Neuronal stem cell (in vitro differentiated cells): ENCODE measurements at places on chromosomes 12 and 14.

GRCh38 chr12:108734200-108734906, 3.0 kb upstream of the CORO1C start:
- DNase-seq: no peak
- H3K36me3 ChIP-seq: no peaks in the 10 kb centered on the region
- no peak overlapping the region for H3K27ac ChIP-seq
- H3K4me3 ChIP-seq: no peak overlapping the region

- H3K4me3 ChIP-seq: no peak overlapping the region
- H3K4me1 ChIP-seq: no peaks in the 10 kb centered on the region
- H3K27me3 ChIP-seq: no peaks in the 10 kb centered on the region
These were observed 114.8 kb upstream of the VRK1 start for GRCh38 chr14:96682401-96682800.

DNA sequence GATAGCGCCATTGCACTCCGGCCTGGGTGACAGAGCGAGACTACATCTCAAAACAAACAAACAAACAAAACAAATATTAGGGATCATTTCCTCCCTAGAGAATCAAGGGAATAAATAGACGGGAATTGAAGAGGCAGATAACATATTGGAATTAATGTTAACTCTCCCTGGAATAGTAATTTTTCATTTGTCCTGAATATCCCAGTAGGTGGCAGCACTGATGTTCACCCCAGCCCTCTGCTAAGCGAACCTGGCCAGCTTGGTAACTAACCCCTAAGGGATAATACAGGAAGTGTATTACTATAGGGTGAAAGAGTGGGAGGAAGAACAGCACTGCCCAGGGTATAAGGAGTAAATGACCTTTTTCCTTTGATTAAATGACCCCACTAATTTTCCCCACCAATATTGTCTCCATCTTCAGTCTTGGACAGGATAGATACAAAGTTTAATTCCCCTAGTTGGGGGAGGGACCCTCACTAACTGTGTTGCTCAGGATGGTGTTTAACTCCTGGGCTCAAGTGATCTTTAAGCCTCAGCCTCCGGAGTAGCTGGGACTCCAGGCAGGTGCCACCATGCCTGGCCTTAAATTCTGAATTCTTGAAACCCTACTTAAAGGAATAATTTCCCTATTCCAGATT, 40.5 kb downstream of the SLC2A14 start:
- no peak overlapping the region for H3K4me3 ChIP-seq
- H3K27me3 ChIP-seq: no peaks in the 10 kb centered on the region
- DNase-seq: peak; percentile 17
- H3K36me3 ChIP-seq: no peaks in the 10 kb centered on the region
- H3K4me1 ChIP-seq: no peaks in the 10 kb centered on the region

DNA sequence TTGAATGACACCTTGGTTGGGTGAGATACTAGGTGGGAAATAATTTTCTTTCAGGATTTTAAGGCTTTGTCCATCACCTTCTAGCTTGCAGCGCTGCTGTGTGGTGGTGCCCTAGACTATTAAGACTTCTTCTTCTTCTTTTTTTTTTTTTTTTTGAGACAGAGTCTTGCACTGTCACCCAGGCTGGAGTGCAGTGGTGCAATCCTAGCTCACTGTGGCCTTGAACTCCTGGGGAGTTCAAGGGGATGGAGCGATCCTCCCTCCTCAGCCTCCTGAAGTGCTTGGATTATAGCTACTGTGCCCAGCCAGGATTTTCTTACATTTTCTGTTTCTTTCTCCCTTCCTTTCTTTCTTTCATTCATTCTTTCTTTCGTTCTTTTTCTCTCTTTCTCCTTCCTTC, 10.3 kb upstream of the MTA1 start:
- no peak overlapping the region for H3K27ac ChIP-seq
- H3K36me3 ChIP-seq: no peaks in the 10 kb centered on the region
- DNase-seq: no peak
- peaks cover 21% of the 10 kb centered on the region for H3K27me3 ChIP-seq
- H3K4me1 ChIP-seq: peaks cover 13% of the 10 kb centered on the region
- no peak overlapping the region for H3K4me3 ChIP-seq

DNA sequence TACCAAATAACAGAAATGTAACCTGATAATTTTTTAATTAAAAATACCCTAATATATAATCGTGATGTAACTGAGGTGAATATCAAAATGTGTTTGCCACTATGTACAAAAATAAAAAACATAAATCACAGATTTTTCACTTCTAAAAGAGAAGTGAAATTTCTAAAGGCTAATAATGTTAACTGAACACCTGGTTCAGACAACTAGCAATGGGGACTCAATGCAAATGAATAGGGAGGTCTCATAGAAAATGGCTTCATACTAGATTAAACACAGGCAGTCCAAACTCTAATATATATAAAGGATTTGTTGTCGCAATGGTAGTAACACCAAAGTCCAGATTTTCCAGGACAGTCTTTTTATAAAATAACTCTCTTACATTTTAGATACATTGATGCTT, 365.4 kb upstream of the ATP2B1 start:
- H3K4me1 ChIP-seq: no peaks in the 10 kb centered on the region
- H3K36me3 ChIP-seq: no peaks in the 10 kb centered on the region
- no peak overlapping the region for H3K27ac ChIP-seq
- H3K4me3 ChIP-seq: no peak overlapping the region

GRCh38 chr14:83044001-83044400, 1510.3 kb upstream of the SEL1L start:
- no peaks in the 10 kb centered on the region for H3K27me3 ChIP-seq
- no peak overlapping the region for H3K4me3 ChIP-seq
- H3K4me1 ChIP-seq: no peaks in the 10 kb centered on the region
- DNase-seq: no peak
- H3K36me3 ChIP-seq: no peaks in the 10 kb centered on the region

- no peaks in the 10 kb centered on the region for H3K27me3 ChIP-seq
- DNase-seq: no peak
- no peak overlapping the region for H3K27ac ChIP-seq
These were observed 157.5 kb upstream of the LRIG3 start for GRCh38 chr12:59077575-59078426.

DNA sequence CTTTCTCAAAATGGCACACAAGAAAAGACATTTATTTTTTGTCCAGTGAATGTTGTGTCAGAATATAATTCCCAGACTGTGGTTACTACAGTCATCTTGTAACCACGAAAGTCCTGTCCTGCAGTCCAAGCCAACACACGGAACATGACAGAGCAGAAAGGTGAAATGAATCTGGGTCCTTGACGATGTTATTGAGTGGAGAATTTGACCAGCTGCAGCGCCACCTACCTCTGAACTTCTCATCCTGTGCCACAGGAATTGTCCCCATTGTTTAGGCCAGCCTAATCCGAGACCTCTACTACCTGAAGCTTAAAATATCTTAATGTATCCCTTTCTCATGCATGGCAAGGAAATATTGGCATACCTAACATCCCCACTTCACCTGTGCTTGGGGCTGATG, 64.1 kb upstream of the OTX2 start:
- DNase-seq: no peak
- H3K27me3 ChIP-seq: peaks cover 3% of the 10 kb centered on the region
- H3K4me1 ChIP-seq: no peaks in the 10 kb centered on the region
- H3K36me3 ChIP-seq: no peaks in the 10 kb centered on the region
- H3K27ac ChIP-seq: no peak overlapping the region

- no peak overlapping the region for H3K4me3 ChIP-seq
- no peaks in the 10 kb centered on the region for H3K27me3 ChIP-seq
- H3K36me3 ChIP-seq: no peaks in the 10 kb centered on the region
- no peaks in the 10 kb centered on the region for H3K4me1 ChIP-seq
- no peak overlapping the region for H3K27ac ChIP-seq
These were observed 13.8 kb upstream of the DHRS4 start for GRCh38 chr14:23939607-23940326.

- no peak overlapping the region for H3K4me3 ChIP-seq
- peaks cover 3% of the 10 kb centered on the region for H3K4me1 ChIP-seq
- peaks cover 1% of the 10 kb centered on the region for H3K36me3 ChIP-seq
- no peak overlapping the region for H3K27ac ChIP-seq
These were observed 62.0 kb downstream of the NDUFA12 start for GRCh38 chr12:94941440-94941862.

DNA sequence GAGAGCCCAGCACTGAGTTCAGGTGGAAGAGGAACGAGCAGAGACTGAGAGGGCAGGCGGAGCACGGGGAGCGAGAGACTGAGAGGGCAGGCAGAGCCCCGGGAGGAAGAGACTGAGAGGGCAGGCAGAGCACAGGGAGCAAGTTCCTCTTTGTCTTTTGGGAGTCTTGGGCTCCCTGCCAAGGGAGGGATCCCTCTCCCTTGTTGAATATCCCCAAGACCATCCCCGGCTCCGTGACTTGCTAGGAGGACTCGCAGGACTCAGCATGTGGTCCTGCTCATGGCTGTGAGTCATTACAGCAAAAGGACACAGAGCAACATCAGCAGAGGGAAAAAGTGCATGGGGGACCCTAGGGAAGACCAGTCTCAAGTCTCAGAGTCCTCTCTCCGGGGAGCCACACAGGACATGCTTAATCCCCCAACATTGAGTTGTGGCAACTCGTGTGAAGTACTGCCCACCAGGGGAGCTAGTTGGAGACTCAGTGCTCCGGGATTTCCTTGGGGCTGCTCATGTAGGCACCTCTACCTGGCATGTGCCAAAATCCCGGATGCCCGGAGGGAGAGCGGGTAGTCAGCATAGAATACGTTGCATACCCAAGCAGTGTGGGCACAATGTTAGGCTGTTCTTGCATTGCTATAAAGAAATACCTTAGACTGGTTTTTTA, 81.0 kb downstream of the CCDC92 start:
- H3K36me3 ChIP-seq: no peaks in the 10 kb centered on the region
- no peak for DNase-seq

GRCh38 chr12:125131958-125132357, 66.7 kb downstream of the AACS start:
- no peak overlapping the region for H3K4me3 ChIP-seq
- H3K27ac ChIP-seq: no peak overlapping the region
- H3K36me3 ChIP-seq: peaks cover 38% of the 10 kb centered on the region

- H3K27ac ChIP-seq: no peak overlapping the region
- H3K36me3 ChIP-seq: no peaks in the 10 kb centered on the region
- no peaks in the 10 kb centered on the region for H3K4me1 ChIP-seq
- H3K4me3 ChIP-seq: no peak overlapping the region
These were observed 87.0 kb downstream of the FRMD6 start for GRCh38 chr14:51738754-51739153.

DNA sequence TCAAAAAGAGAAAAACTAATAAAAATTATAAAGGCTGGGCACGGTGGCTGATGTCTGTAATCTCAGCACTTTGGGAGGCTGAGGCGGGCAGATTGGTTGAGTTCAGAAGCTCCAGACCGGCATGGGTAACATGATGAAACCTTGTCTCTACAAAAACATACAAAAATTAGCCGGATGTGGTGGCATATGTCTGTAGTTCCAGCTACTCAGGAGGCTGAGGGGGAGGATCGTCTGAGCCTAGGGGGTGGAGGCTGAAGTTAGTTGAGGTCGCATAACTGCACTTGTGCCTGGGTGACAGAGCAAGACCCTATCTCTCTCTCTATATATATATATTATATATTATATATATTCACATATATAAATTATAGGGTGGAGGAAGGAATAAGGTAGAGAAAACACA, 32.5 kb upstream of the ANO2 start:
- no peaks in the 10 kb centered on the region for H3K4me1 ChIP-seq
- H3K36me3 ChIP-seq: no peaks in the 10 kb centered on the region
- H3K27me3 ChIP-seq: no peaks in the 10 kb centered on the region
- no peak for DNase-seq
